ENCODE measurements at places on chromosomes 5 and 9.

DNA sequence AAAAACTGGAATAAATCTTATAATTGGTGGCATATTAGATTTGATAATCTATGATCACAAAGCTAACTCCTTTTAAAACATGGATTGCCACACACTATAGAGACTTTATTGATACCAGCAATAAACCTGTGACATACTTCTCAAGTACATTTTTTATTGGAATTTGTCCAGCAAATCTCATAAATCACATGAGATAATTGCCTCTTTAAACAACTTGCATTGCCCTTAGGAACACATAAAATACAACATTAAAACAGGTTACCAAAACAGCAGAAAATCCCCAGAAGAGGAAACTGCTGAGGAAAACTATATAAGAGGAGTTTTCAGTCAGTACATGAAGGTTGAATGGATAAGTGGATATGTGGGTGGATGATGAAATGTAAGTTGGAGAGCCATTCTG, 124.6 kb downstream of the SNCAIP start:
- no peak for DNase-seq

DNA sequence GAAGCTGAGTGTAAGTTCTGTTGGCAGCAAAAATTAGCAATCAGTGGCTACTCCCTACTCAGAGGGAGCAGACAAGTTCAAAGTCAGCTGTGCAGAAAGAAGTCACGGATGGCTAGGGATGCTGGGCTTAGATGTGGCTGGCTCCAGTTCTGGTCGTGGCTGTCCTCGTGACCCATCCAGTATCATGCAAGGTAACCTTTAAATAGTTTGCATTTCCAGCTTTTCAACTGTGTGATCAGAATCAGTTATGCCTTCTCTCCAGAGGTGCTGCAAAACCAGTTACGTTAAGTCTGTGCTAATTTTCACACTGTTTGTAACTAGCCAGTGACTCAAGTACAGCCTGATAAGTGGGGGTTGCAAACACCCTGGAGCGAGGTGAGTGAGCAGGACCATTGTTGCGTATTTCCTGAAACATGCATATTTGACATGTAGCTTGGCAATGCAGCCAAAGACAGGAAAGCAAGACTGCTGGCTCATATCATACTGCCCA, 302.4 kb downstream of the ATPSCKMT start:
- no peak for DNase-seq

GRCh38 chr5:39187831-39188731, 31.3 kb downstream of the FYB1 start:
- no peak for DNase-seq

DNA sequence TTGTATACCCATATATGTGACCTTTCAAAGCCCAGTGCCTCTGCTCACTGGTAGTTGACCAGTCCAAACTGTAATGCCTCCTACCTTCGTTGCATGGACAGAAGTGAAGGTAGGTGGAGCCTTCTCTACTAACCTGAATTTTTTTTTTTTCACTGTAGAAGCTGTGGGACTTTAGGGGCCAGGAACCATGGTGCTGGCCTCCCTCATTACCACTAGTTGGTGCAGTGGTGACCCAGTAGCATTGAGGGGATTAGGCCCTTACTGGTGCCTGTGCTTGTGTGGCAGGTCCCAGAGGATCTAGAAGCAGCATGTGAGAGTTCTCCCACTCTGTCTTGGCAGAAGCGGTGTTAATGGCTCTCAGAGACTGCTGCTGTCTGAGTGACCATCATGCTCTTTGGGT, 2.3 kb downstream of the RALGPS1 start:
- no peak for DNase-seq

- no peak for DNase-seq
These were observed 28.0 kb upstream of the NPR3 start for GRCh38 chr5:32683125-32683524.

DNA sequence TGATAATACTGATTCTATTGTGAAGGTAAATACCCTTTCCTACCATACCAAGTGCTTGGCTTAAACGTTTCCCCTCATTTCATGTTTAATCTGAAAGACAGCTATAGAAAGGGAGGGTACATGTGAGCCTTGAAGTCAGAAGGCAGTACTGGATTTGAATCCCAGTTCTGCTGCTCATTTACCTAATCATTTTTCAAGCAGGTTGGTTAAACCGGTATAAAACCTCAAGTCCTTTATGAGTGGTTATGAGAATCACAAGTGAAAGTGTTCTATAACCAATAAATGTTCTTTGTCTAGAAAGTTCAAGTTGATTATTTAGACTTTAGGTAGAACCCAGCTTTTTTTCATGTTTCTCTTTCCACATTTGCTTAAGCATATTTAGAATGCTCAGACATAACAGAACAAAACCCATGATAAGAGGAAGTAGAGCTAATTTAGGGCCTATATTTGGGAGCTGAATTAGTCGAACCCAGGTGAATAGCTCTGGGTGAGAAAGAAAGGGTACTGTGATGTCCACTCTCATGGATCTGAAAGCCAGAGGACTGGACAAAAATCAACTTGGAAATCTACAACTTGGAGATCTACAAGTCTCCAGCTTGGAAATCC, 29.7 kb upstream of the F2RL2 start:
- no peak for DNase-seq

- DNase-seq = no peak
These were observed 143.2 kb upstream of the TRIM32 start for GRCh38 chr9:116543731-116544400.

DNA sequence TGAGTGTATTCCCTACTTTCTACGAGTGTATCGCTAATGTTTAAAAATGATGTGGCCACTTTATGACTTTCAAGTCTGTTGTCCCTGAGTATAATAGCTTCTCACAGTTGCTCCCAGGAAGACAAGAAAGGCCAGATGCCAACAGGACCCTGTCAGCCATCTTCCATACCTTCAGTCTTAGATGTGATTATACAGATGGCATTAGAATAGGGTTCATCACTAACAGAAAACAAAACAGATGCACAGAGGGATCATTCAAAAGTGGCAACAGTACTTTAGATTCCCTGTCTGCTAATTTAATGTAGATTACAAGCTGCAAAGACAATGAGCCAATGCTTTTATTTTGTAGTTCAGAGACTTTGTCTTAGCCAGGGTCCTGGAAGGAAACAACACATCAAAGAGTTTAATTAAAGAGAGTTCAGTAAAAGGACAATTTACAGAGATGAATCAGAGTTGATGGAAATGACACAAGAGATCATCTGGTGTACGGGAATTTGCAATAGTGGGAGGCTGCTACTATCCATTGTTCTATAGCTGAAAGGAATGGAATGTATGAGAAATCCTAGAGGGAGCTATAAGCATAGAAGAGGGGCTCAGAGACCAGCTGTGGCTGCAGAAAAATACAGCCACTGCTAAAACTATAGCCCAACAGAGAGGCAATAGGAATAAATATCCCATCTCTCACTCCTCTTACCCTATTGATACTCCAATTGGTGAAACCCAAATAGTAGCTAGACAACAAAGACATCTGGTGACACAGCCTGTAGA, 393.7 kb upstream of the SMC2 start:
- no peak for DNase-seq

GRCh38 chr9:87227456-87227855, 270.2 kb upstream of the DAPK1 start:
- DNase-seq = no peak

GRCh38 chr5:41083306-41083705, 12.2 kb upstream of the MROH2B start:
- no peak for DNase-seq

GRCh38 chr9:121698627-121699570, 47.5 kb downstream of the DAB2IP start:
- no peak for DNase-seq

GRCh38 chr5:143186623-143187022, 216.9 kb downstream of the NR3C1 start:
- DNase-seq = no peak

Measured in stimulated activated CD4-positive, alpha-beta T cell treated with anti-CD3 and anti-CD28 coated beads, Interleukin-15, amount 100 ng/mL, for 1 hour (primary cell).